Stimulated activated CD8-positive, alpha-beta memory T cell treated with anti-CD3 and anti-CD28 coated beads, Interleukin-15, amount 100 ng/mL, for 48 hours (primary cell): ENCODE measurements at places on chromosomes 1 and 21.

DNA sequence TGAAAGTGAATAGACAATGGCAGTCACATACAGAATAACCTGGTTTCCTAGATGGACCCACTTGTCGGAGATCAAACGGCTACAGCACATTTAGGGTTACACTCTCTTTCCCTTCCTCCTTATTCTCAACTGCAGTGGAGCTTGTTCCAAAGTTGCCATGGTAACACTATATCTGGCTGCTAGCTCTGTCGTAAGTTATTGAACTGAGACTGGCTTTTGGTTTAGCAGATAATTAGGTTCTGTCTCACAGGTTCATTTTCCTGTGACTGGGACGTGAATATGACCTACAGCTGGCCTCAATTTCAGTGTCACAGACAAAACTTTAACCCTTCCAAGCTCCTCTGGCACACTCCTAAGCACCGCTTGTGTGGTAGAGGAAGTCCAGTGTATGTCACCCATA is 875.8 kb downstream of the USP25 start:
- DNase-seq = no peak

DNA sequence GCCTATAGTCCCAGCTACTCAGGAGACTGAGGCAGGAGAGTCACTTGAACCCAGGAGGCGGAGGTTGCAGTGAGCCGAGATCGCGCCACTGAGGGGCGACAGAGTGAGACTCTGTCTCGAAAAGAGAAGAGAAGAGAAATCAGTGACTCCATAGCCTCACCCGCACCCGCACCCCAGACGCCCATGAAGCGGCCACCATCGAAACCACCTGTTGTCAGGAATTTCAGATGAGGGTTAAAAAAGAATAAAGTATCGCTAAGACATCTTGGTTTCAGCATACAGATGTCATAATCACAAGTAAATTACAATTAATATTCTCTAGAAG is 47.4 kb downstream of the NPHP4 start:
- DNase-seq = no peak

DNA sequence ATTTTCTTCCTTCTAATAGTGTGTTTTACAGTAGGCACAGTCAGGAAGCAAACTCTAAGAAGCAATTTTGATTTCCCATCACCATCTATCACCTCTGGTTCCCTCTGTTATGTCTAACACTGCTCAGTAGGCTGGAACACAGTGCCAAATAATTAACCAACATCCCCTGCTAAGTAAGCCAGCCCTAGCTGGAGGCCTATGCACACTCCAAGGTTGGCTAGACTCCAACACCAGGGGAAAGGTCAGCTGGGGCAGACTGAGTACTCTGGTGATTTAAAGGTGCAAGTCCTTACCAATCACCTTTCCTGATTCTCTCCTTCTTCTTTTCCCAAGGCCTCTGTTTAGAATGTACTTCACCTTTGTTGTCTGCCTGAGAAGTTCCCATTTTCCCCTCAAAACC is 46.5 kb upstream of the BEND5 start:
- no peak for DNase-seq

- no peak for DNase-seq
Measured at GRCh38 chr1:212666116-212666775, 33.4 kb downstream of the BATF3 start.

GRCh38 chr1:191912517-191912916 is 245.7 kb upstream of the RGS18 start:
- DNase-seq = no peak

DNA sequence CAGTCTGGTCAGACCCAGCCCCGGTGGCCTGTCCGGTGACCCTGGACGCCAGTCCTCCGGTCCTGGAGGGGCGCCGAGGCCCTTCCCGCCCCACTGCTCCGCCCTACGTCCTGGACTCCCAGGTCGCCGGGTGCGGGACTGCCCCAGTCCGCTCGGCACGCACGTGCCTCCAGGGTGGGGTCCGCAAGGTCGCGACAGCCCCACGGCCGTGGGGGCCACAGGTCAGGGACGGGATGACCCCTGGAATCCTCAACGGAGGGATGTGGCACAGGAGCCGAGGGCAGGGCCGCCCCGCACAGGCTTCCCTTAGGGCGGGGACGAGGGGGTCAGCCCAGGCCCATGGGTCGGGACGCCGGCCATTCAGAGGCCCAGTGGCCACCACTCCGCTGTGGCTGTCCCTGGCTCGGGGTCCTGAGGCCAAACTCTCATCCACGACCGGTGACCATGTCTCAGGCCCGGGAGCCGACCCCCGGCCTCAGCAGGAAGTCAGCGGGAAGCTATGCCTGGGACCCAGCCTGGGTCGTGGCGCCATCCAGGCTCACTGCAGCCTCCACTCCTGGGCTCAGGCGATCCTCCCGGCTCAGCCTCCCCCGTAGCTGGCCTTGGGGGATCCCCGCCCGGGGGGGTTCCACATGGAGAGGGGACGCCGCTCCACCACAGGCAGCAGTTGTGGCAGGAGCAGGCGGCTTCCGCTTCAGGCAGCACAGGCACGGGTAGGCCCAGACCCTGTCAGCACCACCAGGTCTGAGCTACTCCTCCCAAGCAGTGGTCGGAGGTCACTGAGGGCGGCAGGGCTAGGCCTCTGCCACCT is 599 bp upstream of the TMEM240 start:
- DNase-seq = no peak

DNA sequence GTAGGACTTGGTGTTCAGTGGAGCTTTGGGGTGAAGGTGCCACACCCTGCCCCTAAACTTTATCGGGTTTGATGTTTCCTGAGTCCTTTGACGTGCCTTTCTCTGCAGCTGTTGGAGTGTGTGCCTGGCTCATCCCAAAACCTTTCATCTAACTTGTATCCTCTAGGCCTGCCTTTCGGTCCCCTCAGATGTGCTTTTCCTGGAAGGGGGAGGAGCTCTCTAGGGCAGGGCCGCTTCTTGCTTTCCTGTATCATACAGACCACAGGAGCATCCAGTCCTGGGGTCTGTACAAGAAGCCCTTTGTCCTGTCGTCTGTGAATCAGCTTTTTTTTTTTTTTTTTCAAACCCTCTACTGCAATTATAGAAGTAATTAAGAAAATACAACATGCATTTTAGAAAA is 35.7 kb downstream of the PTGFRN start:
- DNase-seq = no peak

- no peak for DNase-seq
Measured at GRCh38 chr1:154301582-154301981, 19.3 kb upstream of the AQP10 start.

GRCh38 chr1:1101503-1101902 is 14.4 kb downstream of the C1orf159 start:
- no peak for DNase-seq

GRCh38 chr1:171636141-171636540 is 14.1 kb downstream of the MYOCOS start:
- no peak for DNase-seq

DNA sequence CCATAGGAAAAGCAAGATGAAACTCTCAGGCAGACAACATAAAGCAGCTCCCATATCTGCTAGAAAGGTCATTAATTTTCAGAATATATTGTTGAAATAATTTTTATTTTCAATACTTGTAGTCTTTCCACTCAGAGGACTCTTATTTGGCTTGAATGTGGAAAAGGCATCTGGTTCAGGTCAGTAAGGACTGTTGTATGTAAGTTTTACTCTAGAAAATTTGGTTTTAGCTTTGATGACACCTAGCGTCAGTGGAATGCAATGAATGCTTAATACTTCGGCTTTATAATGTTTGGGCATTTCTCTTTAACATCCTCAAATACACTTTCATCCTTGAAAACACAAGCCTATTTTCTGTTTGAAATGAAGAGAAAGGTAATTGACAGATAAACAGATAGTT is 63.3 kb downstream of the LRRC40 start:
- DNase-seq = no peak

DNA sequence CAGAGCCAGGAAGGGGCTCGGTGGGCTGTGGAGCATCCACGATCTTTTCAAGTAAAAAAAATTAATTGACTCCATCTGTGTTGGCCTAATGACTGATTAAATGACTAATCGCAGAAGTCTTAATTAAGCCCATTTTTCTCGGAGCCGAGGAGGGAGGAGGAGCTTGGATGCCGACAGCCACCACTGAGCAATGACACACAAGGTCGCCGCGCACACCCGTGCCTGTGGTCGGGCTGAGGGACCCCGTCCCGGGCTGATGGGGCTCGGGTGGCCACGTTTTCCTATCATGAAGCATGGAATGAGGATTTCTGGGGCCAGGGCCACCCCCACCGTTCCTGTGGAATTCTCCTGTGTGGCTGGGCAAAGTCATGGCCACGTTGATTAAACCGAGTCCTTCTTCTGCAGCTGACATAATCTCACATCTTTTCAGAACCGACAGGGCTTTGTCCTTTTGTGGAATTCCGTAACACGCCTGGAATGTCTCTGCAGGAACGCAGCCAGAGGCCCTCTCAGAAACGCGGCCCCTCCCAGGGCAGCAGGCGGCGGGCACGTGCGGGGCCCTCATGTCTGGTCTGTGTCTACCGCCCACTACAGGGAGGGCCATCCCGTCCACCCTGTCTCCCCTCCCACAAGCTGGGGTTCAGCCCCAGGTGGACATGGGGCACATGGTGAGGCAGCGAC is 60.7 kb downstream of the MORN1 start:
- DNase-seq = no peak

DNA sequence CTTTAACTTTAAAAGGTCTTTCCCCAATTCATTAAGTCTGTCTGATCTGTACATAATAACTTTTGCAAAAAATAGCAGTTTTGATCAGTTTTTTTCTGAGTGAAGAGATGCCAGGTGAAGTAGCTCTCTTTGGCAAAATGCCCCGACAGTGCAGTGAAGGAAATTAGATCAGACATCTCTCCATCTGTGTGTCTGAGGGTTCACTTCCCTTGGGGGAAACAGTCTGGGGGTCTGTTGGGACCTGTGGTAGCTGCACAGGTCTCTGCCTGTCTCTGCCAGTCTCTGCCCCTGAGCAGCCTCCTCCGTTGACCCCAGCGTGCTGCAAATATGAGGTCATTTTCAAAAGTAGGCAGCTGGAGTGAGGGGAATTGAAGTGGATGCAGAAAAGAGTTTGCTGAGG is 54.5 kb downstream of the TBCE start:
- DNase-seq = no peak

- DNase-seq = no peak
Measured at GRCh38 chr1:118934706-118935105, 53.4 kb downstream of the TBX15 start.

DNA sequence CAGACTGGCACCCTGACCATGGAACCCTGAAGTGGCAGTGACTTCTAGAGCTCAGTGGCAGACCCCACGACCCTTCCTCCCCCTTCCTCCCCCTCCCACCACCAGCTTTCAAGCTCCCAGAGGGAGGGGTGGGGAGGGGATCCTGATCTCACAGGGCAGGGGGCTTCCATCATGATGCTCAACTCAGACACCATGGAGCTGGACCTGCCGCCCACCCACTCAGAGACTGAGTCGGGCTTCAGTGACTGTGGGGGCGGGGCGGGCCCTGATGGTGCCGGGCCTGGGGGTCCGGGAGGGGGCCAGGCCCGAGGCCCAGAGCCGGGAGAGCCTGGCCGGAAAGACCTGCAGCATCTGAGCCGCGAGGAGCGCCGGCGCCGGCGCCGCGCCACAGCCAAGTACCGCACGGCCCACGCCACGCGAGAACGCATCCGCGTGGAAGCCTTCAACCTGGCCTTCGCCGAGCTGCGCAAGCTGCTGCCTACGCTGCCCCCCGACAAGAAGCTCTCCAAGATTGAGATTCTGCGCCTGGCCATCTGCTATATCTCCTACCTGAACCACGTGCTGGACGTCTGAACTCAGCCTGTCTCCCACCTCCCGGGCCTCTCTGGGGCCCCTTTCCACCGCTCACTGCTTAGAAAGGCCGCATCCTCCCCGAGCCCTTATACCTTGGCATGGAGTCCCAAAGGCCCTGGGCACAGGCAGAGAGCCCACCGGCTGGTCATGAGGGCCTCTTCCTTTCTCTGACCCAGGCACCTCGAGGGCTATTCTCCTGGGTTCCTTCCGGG is 3.9 kb downstream of the NHLH1 start:
- no peak for DNase-seq

- no peak for DNase-seq
Measured at GRCh38 chr1:101310506-101310905, 73.7 kb downstream of the S1PR1 start.

DNA sequence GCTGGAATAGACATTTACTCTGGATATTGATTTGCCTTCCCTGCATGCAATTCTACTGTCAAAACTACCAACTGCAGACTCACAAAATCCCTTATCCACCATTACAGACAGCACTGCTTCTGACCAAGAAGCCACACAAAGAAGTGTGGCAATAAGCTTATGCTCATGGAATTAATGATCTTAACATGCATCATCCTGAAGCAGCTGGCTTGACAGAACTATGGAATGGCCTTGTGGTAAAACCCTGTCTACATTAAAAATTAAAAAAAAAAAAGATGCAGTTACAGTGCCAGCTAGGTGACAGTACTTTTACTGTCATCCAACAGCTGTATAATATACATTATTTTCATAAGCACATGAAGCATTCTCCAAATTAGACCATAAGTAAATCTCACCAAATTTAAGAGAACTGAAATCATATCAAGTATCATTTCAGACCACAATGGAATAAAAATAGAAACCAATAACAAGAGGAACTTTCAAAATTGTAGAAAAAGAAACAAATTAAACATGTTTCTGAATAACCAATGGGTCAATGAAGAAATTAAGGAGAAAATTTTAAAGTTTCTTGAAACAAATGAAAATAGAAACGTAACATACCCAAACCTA is 70.7 kb downstream of the SCMH1 start:
- no peak for DNase-seq

GRCh38 chr1:32187850-32188249 is 8.4 kb downstream of the TXLNA start:
- DNase-seq = no peak

- DNase-seq = no peak
Measured at GRCh38 chr1:1428174-1428573, 7.1 kb upstream of the ANKRD65 start.

DNA sequence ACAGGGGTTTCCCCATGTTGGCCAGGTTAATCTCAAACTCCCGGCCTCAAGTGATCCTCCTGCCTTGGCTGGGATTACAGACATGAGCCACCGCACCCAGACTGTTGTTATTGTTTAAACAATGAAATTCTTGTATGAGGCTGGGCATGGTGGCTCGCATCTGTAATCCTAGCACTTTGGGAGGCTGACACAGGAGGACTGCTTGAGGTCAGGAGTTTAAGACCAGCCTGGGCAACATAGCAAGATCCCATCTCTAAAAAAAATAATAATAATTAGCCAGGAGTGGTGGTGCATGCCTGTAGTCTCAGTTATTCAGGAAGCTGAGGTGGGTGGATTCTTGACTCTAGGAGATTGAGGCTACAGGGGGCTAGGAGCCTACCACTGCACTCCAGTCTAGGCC is 6.7 kb upstream of the WDTC1 start:
- no peak for DNase-seq

DNA sequence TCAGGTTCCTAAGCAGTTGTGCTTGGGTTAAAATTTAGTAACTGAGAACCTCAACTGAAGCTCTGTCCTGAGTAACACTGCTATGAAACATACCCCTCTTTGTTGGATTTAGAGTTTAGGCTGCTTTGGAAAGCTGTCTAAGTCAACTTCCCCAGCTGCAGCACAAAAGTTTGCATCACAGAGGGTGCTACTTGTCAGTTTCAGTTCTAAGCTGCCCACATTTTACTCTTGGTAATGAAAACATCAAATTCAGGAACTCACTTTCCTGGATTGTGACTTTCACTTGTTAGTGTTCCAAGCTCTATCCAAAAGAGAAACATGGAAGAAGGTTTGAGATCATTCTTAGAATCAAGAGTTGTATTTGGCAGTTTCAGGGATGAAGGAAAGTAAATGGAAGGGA is 191.7 kb upstream of the NFIA start:
- no peak for DNase-seq
